Activated T-helper 9 cell treated with anti-CD3 and anti-CD28 coated beads, Interleukin-2, amount 50 U/mL, for 16 hours (primary cell): ENCODE measurements at places on chromosomes 12 and 14.

GRCh38 chr12:107681455-107681835 lies 4.2 kb upstream of the PWP1 start:
- no peak for DNase-seq

DNA sequence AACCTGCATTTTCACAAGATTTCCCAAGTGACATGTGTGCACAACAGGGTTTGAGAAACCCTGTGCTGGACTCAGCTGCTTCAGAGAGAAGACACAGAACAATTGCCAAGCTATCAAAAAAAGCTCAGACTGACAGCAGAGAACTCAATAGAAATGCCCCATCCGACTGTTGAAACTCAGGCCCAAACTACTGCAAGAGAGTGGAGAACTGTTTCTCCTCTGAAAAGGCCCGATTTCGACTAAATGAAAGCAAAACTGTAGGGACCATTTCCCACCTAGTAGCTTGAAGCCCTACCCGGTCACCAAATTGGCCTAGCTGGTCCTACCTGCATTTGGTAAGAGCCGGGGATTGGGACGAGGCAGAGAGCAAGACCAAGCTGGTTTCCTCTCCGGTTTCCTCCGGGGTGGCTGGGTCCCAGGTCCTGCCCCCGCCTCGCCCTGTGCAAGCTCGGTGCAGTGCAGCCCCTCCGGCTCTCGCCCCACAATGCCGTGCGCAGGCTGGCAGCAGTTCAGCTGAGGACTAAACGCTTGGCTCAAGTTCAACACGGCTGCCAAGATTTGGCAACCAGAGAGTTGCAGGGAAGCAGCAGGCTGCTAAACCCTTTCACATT lies 1180.6 kb downstream of the VRK1 start:
- DNase-seq = peak; percentile 64

- DNase-seq = no peak
Observed at GRCh38 chr12:79444089-79444488, 246.7 kb downstream of the PAWR start.

- DNase-seq = no peak
Observed at GRCh38 chr12:129966146-129966995, 62.5 kb upstream of the TMEM132D start.

DNA sequence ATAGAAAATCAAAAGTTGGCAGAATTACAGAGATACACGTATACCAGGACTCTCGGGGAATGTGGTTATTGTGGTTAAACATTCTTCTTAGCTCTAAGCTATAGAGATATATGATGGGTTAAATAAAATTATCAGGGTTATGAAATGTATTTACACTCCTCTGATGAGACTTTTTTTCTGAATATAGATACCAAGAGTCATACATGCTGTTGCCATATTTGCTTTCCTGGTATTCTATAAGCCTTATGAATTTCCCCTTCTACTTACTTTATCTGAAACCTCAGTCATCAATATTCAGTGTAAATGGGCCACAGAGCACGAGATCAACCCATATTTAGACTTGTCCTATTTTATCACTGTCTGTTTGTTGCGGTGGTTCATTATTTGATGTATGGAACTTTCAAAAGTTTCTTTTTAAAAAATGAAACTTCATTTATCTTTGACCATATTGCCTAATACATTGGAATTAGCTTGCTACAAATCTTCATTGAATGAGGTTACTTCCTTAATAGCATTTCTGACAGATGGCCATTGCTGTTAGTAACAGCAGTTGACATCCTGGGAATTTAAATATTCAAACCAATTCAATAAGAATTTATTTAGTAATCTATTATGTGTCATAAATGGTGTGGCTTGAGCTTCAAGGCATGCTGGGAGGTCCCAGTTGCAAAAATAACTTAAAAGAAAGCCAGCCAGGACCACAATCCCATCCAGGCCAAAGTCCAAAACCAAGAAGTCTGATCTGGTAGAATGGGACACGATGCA lies 393.5 kb downstream of the PCNX1 start:
- no peak for DNase-seq

DNA sequence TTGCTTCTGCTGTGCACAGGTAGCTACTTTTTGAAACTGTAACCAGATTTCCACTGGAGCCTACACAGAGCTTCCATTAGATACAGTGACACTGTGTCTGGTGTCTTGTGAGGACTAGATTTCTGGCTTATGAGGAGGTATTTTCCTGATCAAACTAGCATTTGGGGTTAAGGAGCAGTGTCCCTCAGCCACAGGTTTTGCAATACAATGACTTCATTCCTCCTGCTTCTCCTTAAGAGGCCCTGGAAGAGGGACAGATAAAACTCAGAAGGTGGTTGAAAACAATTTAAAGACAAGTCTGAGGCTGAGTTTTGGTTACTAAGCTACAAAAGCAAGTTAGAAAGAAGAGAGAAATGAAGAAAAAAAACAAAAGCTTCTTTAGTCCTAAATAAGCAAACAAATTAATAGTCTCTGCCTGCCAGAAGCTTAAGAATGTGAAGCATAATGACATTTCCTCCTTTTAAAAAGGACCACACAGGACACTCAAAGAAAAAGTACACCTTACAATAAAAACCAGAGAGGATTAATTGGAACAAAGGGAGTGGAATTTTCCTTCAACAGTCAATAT lies 53.0 kb downstream of the PKP2 start:
- no peak for DNase-seq

DNA sequence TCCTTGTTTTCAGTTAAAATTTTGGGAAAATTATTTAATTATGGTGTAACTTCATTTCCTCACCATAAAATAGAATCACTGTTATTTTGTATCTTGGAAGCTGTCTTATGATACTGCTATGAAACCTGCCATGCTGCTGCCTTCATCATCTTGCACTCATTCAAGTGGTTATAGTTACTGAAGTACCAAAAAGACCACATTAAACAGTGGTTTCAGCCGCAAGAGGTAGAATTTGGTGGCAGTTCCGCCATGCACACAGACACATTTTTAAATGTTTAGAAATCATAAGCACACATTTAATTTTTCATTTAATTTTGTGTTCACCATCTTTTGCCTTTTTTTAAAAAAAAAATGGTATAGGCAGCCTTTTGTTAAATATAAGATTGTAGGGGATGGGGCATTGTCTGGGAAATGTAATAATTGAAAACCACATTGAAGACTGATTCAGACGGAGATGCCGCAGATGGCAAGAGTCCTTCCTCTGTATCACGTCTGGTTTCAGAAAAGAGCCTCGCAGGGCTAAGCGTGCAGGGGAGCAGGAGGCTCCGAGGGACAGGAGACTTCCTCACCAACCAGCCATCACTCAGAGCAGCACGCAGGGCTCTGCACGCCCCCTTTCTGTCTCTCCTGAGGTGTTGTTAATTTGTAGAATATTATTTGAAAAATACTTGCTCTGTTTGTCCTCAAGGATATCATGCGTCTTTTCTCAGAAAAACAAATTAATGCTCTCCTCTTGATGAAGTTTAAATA lies 115.2 kb upstream of the PELI2 start:
- no peak for DNase-seq

DNA sequence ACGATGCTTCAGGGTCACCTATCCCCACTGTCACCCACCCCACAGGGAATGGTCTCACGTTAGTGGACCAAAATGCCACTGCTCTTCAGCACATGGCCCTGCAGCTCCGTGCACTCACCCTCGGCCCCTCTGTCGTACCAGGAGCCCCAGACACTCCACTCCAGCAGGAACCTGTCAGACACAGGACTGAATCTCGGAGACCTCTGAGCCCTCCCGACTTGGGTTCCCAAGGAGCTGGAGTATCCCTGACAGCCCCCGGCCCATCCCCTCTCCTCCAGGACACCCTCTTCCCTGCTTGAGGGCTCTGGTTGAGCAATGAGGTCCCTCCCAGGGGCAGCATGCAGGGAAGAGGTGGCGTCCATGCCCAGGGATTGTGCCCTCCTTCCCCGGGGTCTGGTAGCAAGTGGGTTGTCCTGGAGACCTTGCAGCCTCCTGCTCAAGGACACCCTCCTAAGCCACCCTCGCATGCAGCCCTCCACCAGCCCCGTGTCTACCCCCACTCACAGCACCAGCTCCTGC lies 20.4 kb upstream of the LRTM2 start:
- DNase-seq = no peak

- DNase-seq = no peak
Observed at GRCh38 chr14:78131201-78131600, 39.0 kb upstream of the NRXN3 start.

GRCh38 chr14:92737206-92737605 lies 11.2 kb downstream of the LGMN start:
- DNase-seq = no peak

DNA sequence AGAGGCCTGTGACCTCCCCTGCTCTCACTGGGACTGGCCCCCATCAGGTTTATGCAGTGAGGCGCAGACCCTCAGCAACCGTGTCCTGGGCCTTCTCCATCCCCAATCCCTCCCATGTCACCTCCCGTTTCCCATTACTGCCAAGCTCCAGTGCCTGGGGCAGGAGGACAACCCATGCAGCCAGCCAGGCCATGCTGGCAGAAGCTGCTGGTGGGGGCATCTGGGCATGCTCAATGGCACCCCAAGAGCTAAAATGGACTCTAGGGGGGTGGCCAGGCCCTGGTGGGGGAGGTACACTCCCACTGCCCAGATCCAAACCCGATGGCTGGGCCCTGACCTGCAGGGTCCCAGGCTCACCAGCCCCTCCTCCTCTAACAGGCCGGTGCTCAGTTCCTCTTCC lies 20.5 kb upstream of the GPR132 start:
- no peak for DNase-seq

DNA sequence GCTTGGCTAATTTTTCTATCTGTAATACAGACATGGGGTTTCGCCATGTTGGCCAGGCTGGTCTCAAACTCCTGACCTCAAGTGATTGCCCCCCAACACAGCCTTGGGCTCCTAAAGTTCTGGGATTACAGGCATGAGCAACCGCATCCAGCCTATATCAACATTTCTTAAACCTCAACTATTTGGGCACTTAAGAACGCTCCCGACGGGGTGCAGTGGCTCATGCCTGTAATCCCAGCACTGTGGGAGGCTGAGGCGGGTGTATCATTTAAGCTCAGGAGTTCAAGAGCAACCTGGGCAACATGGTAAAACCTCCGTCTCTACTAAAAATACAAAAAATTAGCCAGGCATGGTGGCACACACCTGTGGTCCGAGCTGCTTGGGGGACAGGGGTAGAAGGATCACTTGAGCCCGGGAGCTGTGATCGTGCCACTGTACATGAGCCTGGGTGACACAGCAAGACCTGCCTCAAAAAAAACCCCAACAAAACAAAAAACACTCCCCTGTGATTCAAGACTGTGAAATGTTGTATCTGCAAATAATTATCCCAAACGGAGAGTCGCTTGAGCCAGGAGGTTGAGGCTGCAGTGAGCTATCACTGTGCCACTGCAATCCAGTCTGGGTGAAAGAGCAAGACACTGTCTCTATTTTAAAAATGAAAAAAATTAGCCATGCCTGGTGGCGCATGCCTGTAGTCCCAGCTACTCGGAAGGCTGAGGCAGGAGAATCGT lies 21.5 kb downstream of the PPTC7 start:
- no peak for DNase-seq

DNA sequence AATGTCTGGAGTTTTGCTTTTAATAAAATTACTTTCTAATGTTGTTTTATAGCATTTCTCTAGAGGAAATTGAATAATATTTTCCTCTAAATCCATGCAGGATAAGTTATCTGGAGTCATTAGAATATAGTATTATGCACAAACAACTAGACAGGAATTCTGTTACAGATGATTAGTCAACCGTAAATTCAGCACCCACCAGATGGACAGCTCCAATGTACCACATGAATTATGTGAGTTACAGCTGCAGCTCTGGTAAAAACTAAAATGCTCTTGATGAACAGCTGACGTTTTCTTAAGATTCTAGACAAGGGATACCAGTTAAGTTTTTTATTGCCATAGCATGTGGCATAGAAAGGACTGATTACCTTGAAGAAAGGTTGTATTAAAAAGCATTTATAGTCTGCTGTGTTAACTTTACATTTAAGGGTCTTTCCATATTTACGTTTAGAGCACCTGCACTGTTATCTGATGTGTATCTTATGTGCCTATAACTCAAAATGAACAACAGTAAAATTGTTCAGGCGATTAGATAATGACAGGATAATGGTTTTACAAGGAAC lies 321.4 kb upstream of the LRFN5 start:
- no peak for DNase-seq

DNA sequence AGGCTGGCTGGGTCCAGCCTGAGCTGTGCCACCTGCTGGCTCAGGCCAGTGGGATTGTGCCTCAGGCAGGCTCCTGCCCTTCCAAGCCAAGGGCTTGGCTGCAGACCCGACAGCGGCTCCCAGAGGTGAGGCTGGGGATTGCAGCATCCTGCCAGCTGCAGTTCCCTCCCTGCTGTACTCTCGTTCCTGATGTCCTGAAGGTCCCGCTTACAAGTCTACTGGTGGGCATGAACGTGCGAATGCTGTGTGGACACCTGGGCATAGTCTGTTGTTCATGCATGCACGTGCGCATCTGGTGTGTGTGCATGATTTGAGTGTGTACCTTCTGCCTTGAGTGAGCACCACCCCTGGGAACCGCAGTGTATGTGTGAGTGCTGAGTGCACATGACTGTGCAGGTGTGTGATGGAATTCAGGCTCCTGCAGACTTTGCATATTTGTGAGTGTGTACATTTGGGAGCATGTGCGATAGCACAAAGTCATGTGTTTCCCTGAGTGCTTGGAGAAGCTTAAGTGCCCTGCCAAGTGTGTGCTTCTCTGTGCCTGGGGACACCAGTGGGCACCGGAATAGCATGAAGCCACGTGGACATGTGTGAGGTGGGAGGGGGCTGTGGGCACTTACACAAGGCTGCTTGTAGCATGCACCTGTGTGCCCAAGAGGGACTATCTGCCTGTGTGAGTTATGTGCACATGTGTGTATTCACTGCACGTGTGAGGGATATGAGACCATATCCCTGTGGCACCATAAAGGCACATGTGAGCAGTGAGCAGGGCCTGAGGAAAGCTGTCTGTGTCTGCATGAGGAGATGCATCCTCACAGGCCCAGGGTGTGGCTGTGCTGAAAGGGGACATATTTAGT lies 19.3 kb upstream of the KRT7 start:
- DNase-seq = peak; percentile 18

DNA sequence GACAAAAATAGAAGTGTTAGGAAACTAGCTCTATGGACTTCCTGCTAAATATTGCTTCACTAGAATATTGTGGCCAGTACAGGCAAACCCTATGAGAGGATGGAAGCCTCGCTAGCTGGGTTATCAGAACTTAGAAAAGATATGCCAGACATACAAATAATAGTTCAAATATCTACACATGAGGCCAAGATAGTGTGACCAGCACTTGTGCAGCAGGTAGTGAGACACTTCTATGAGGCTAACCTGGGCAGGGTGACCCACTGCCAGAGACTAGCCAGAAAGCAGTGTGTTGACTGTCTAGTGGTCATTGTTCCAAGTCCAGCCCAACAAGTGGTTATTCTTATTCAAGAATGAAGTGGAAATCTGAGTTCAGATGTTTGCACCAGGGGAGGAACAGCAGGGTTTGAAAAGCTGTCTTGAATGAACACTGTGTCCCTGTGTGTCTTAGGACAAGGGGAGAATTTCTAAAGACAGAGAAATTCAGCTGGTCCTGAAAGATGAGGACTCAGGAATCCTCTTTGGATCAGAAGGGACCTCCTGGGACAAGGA lies 16.3 kb downstream of the TSPAN8 start:
- DNase-seq = no peak

DNA sequence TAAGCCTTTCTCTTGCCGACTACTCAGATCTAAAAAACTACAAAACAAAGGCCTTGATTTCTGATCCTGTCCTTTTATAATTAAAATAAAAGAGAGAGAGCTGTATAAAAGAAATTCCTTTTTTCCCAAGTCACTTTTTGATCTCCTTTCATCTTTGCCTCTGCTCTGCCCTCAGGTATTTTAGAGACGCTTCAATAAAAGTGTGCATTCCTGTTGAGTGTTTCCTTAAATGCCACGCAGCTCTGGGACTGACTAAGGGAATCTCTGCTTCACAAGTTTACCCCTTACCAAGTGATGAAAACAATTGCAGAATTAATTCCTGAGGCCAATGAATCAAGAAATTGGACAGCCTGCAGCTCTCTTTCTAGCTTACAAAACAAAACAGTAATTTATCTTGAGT lies 1109.8 kb downstream of the TMTC2 start:
- DNase-seq = no peak
